NCI-H1436 treated with DMSO at 0.1 percent for 48 hours (cell line): ENCODE measurements at places on chromosomes 6 and 20.

DNA sequence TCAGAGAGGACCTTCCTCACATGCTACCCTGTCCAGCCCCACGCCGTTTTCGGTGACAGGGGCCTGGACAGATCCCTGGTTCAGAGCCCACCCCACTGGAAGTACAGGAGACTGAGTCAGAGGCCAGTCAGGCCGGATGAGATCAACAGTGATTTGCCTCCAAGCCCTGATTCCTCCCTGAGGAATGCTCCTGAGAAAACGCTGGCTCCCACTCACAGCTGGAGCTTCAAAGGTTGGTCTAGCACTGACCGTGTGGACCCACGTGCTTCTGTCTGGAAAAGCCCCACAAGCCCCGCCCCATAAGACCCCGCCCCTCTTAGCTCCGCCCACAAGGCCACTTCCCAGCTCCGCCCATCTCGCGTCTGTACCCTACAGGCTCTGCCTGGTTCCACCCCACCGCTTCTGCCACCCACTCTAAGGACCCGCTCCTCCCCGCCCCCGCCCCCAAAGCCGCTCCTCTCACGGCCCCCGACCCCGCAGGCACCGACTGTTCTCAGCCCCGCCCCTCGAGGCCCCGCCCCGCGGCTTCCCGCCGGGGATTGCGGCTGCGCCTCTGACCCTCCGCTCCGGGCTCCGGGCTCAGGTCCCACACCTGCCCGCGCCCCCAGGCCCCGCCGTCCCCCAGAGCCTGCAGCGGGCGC is 64.9 kb upstream of the BHLHE23 start:
- DNase-seq = no peak

DNA sequence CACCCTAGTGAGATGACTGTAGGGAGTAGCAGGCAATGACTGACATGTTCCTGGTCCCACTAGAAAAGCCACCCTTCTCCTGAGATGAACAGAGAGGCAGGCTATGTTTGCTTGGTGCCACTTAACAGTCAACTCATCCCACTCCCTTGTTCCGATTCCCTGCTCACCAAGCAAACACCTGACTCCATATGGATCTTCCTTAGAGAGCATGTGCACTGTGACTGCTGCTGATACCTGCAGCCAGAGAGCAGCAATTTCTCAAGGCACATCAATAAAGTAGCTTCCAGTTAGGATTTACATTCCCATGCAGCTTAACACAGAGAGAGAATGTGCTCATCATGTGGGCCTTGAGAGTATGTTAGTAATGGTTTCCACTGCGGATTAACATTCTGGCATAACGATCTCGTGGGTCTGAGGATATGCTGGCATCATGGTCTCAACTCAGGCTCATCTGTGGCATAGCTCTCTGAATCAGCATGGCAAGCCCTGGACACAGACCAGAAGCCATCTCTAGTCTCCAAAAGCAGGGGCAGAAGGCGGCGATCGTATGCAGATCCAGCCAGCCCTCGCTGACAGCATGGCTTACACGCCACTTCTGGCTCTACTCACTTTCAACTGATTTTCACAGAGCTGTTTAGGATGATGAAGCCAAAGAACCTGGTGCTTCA is 43.9 kb downstream of the ATXN1 start:
- no peak for DNase-seq

DNA sequence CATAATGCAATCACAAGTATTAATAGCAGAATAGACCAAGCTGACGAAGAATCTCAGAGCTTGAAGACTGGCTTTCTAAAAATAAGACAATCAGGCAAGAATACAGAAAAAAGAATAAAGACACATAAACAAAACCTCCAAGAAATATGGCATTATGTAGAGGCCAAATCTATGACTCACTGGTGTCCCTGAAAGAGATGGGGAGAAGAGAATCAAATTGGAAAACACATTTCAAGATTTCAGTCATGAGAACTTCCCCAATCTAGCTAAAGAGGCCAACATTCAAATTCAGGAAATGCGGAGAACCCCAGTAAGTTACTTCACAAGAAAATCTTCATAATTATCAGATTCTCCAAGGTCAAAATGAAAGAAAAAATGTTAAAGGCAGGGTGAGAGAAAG is 69.0 kb upstream of the PDE7B start:
- no peak for DNase-seq

DNA sequence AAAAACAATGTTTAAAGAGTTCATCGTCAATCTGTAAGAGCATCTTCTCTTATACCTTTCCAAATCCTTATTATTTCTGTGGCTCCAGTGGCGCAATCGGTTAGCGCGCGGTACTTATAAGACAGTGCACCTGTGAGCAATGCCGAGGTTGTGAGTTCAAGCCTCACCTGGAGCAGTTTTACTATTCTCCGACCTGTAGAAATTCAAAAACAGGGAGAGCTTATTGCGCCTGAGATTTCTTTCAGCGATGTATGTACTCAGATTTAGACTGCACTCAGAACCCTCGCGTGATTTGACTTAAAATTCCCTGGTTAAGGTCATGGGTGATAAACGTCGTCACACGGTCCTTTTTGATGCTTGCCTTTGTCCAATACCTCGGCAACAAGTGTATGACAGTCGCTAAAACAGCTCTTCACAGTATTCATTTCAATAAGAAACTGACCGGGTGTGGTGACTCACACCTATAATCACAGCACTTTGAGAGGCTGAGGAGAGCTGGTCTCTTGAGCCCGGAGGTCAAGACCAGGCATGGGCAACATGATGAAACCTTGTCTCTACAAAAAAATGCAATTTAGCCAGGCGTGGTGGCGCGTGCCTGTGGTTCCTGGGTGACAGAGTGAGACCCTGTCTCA is 11.9 kb downstream of the GPX5 start:
- DNase-seq = peak; percentile 18

GRCh38 chr20:47704746-47705496 is 80.4 kb downstream of the SULF2 start:
- no peak for DNase-seq

- DNase-seq = no peak
Measured at GRCh38 chr6:113882336-113883022, 25.3 kb downstream of the MARCKS start.

- DNase-seq = no peak
Measured at GRCh38 chr20:51763965-51764602, 4.1 kb downstream of the ATP9A start.

DNA sequence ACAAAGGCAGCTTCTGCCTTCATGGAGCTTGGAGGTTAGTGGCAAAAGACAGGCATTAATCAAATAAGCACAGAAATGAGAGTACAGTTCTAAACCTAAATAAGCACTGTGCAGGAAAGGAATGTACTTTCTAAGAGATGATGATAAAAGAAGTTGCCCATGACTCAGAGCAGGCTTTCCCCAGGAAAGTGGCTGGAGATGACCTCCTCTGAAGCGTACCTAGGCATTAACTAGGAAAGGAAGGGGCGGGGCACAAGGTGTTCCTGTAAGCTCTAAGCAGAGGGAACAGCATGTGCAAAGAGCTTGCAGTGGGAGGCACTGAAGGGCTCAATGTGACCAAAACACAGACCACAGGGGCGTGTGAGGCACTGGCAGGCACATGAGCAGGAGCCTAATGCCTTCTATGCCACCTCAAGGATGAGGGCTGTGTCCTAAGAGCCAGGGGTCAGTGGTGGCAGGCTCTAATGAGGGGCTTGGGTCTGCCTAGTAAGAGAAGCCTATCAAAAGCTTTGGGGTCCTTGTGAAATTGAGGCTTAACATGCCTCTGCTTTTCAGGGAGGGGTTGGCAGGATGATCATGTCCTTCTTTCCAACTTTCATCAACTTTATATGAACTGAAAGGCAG is 4.9 kb downstream of the SSTR4 start:
- no peak for DNase-seq

- no peak for DNase-seq
Measured at GRCh38 chr6:127301199-127301700, 34.6 kb downstream of the RNF146 start.

- DNase-seq = no peak
Measured at GRCh38 chr6:16840291-16840690, 79.0 kb upstream of the ATXN1 start.

DNA sequence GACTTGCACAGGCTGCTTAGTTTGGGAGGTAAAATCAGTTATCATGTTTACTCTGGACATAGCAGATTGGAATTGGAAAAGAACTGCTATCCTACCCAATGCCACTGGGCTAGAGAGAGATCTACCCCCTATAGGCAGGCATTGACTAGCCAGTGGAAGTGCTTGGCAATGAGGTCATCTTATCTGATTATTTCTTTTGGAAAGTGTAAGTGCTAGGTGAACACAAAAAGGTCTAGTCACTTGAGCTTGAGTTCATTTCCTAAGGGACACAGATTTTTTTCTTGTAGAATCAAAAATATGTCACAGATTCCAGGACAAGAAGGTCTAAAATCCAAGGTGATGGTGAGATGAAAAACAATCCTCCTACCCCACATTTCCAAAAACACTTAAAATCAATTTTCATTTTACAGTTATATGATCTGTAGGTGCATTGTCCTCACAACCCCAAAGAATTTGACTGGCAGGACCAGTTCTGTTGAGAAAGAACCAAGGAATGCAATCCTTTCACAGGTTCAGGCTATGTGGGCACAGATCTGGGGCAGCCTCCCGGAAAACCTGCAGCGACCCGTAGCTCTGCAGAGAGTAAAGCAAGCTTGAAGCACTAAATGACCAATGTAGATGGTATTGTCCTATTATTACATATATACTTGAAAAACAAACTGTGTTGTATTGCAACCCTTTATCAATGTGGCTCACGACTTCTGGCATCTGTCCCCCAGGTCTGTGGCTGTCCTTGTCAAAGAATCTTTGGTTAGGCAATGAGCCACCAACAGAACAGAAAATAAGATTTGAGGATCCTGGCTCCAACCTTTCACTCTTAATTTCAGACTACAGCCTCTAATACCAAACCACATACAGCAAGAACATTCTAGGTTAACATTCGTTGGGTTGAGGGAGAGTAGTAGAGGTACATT is 67.3 kb upstream of the ADTRP start:
- no peak for DNase-seq

GRCh38 chr6:112801468-112802080 is 454.4 kb downstream of the RFPL4B start:
- no peak for DNase-seq

DNA sequence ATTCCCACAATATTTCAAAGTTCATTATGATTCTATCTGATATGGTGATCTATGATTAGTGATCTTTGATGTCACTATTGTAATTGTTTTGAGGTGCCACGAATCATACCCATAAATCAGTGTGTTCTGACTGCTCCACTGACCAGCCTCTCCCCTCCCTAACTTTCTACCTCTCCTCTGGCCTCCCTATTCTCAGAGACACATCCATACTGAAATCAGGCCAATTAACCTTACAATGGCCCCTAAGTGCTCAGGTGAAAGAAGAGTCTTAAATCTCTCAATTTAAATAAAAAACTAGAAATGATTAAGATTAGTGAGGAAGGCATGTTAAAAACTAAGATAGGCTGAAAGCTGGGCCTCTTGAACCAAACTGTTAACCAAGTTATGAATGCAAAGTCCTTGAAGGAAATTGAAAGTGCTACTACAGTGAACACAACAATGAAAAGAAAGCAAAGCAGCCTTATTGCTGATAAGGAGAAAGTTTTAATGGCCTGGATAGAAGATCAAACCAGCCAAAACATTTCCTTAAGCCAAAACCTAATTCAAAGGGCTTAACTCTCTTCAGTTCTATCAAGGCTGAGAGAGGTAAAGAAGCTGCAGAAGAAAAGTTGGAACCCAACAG is 196.9 kb upstream of the SHLD1 start:
- DNase-seq = no peak

GRCh38 chr6:25844518-25844917 is 12.7 kb upstream of the SLC17A1 start:
- DNase-seq = no peak
